Adrenal gland (tissue), 19 donors: ENCODE measurements at places on chromosomes 7 and 10. TPM values are rescaled to one million over a fixed set of nuclear protein-coding genes. Genes with fewer than 3 reads are reported as not detected.

The SYT15B gene
- 0.20 TPM for polyA plus RNA-seq

The LIPF gene
- 1.0 TPM for polyA plus RNA-seq

The NME8 gene
- polyA plus RNA-seq: 1.9 TPM

The NOLC1 gene
- polyA plus RNA-seq: 111 TPM

The TMEM236 gene
- polyA plus RNA-seq: 0.86 TPM

The NKX2-3 gene
- 0.03 TPM for polyA plus RNA-seq

The C10orf105 gene
- polyA plus RNA-seq: 0.07 TPM

The ITPRID1 gene
- not detected for polyA plus RNA-seq

The PRR15 gene
- polyA plus RNA-seq: 1.4 TPM

The CDC14C gene
- not detected for polyA plus RNA-seq
